ENCODE measurements at places on chromosomes 2 and 18.

- no peak for DNase-seq
These were observed 65.9 kb upstream of the SLC1A4 start for GRCh38 chr2:64923385-64923710.

GRCh38 chr2:153047220-153047619, 328.8 kb downstream of the ARL6IP6 start:
- no peak for DNase-seq

GRCh38 chr2:239096676-239097427, 249.0 kb downstream of the TWIST2 start:
- DNase-seq: no peak

DNA sequence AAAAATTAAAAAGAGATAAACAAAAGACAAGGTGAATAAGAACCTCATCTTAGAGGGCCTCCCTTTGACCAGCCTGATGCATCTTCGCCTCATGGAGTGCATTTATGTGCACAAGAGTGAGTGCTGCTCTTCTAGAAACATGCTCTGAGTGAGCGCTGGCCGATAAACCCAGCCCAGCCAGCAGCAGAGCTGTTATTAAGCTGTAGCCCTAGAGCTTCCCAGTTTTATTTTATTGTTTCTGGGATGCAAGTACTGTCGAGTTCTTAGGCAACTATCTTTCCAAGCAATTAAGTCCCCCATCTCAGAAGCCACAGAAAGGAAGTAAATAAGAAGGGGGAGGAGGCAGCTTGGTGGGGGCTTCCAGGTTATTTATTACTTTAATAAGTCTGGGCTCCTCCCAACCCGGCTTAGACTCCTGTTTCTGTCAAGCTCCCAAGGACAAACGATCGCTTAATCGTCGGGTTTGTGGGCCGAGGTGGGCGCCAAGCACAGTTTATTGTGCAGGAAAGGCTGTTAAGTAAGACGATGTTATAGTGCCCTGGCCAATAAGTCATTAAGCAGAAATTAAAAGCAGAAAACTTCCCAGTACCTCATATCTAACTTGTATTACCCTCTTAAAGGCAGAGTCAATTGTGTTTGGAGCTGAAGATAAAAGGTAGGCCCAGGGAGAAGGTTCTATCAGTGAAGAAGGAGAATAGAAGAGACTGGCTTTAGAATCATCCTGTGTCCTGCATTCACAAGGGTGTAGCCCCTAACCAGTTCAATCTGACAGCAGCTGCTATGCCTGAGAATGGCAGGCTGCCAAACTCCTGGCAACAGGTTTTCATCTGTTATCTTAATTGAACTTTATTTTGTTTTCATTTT, 176.3 kb downstream of the PIK3C3 start:
- no peak for DNase-seq

GRCh38 chr2:74860521-74860920, 26.6 kb downstream of the HK2 start:
- no peak for DNase-seq

- DNase-seq: no peak
These were observed 24.0 kb downstream of the CCDC85A start for GRCh38 chr2:56207760-56208159.

- DNase-seq: no peak
These were observed 215.3 kb downstream of the SEPTIN10 start for GRCh38 chr2:109398366-109399015.

GRCh38 chr2:134773335-134773734, 54.5 kb upstream of the TMEM163 start:
- no peak for DNase-seq

- DNase-seq: no peak
These were observed 209.2 kb upstream of the DCC start for GRCh38 chr18:52130624-52131301.

GRCh38 chr2:27288610-27289009, 6.4 kb downstream of the TRIM54 start:
- DNase-seq: no peak

DNA sequence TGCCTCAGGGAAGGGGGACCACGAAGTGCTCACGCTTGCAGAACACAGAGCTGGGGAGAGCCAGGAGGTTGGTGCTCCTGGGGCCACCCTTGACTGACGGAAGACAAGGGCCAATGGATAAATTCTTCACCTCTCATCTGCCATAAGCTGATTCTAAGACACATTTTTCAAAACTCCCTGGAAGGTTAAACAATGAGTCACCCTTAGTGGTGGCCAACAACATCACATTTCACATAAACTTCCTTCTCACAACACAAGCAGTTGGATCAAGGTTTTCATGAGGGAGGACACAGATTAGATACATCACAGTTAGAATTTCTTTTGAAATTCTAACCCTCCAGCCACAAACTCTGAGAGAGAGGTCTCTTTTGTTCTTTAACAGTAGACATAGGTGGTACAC, 713.6 kb upstream of the POU3F3 start:
- DNase-seq: no peak

GRCh38 chr2:168622559-168622958, 166.5 kb downstream of the CERS6 start:
- peak; percentile 71 for DNase-seq

- DNase-seq: no peak
These were observed 2.8 kb downstream of the TRPM8 start for GRCh38 chr2:233919938-233920337.

DNA sequence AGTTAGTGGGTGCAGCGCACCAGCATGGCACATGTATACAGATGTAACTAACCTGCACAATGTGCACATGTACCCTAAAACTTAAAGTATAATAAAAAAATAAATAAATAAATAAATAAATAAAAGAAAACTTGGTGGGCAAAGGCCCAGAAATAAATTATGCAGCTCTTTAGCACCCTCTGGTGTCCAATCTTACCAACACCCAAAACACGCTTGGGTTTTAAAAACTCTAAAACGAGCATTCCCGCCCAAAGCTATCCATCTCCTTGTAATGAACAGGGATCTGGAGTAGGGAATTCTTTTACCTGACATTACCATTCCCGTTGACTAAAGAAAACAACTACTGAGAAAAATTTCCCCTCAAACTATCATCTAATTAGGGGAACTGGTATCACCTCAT, 2005.9 kb upstream of the CELF4 start:
- peak; percentile 10 for DNase-seq

DNA sequence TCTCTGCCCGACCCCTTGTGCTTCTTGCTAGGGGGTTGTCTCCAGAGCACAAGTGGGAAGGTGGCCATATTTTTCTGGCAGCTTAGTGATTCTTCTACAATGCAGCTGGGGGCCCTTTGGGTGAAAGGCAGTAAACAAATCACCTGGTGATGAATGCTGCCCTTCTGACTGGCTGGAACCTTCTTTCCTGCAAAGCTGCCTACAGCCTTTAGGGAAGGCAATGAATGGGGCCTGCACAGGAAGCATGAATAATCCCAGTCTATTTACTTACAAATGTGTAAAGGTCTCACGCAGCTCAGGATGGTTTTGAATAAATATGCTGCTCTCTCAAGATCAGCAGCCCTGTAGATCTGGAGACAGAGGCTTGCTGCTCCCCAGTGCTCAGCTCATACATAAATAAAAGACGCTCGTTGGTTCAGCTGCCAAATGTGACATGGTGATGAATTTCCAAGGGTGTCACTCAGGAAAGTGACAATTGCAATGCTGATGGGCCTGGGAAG, 289.2 kb downstream of the TDRD15 start:
- DNase-seq: no peak

GRCh38 chr2:216215658-216216390, 106.7 kb downstream of the XRCC5 start:
- peak; percentile 59 for DNase-seq

- no peak for DNase-seq
These were observed 32.7 kb upstream of the MFF start for GRCh38 chr2:227292314-227292713.

DNA sequence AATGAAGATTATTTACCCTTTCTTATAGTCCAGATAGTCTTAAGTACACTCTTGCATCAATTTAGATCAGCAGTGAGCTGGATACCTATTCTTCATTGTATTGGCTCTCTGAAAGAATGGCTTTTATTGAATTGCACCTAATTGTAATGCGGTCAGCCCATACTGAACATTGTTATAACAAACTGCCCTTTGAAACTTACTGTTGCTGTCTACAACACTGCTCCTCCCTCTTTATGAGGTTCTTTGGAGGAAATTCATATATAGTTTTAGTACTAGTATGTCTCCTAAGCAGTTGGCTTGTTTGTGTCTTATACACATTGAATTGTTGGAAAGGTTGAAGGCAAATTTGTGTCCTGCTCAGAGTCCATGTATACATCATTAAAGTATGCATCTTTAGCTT, 66.5 kb upstream of the UGP2 start:
- DNase-seq: no peak

- DNase-seq: peak; percentile 7
These were observed 257.9 kb upstream of the ATP5MC3 start for GRCh38 chr2:175439416-175439815.

DNA sequence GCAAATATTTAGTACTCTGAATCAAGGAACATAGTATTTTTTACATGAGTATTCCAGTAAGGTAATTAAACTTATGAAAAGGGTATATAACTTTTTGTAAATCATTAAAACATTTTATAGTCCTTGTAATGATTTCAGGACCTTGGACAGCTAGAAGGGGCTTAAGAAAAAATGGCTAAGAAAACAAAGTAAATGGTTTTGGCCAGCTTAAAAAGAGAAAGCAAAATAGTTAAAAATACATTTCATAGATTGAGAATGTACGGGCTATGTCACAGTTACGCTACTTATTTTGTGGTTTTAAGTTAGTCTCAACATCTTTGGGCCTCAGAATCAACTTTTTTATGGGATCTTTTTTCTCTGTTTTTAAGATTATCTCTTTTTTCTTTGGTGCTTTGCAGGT, 26.7 kb downstream of the POLI start:
- no peak for DNase-seq

- no peak for DNase-seq
These were observed 61.8 kb downstream of the ARHGEF4 start for GRCh38 chr2:130898553-130898952.

GRCh38 chr2:206084439-206084869, 1.5 kb downstream of the INO80D start:
- peak; percentile 85 for DNase-seq

GRCh38 chr2:231987124-231987727, 25.7 kb downstream of the DIS3L2 start:
- DNase-seq: peak; percentile 42

DNA sequence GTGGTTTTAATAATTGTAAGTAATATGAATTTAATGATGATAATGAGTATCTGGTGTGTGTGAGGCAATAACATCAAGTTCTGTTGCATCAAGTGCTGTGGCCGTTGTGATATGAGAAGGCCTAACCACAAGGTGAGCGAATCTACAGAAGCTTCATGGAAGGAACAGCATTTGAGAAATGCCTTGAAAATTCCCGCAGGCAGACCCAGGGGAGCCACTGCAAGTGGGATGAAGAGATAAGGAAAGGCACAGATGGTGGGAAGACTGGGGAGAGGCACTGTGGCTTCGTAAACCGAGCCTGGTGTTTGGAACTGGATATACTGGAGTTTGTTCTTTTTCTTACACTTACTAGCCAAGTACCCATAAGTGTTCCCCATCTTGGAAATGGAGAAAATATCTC, 357.5 kb downstream of the PTPRM start:
- DNase-seq: no peak

- no peak for DNase-seq
These were observed 2.1 kb downstream of the AAK1 start for GRCh38 chr2:69641471-69641870.

- no peak for DNase-seq
These were observed 385.8 kb upstream of the TRIB2 start for GRCh38 chr2:12330916-12331315.

- no peak for DNase-seq
These were observed 276.6 kb downstream of the CMPK2 start for GRCh38 chr2:6589150-6589549.

DNA sequence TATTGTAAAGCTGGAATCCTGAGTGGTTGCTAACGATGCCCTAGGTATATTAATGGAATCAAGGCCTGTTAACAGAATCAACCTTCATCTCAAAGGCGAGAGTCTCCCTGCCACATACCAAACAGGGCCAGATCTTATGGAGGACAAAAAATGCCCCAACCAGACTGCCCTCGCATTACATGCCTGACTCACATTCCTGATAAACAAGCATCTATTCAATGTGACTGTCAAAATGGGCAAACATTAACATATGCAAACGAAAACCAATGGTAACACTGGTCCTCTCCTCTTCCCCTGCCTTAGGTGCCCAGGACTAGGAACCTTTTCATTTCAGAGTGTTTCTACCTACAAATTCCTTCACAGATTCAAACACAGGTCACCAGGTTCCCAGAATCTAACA, 83.4 kb downstream of the COL6A3 start:
- no peak for DNase-seq

DNA sequence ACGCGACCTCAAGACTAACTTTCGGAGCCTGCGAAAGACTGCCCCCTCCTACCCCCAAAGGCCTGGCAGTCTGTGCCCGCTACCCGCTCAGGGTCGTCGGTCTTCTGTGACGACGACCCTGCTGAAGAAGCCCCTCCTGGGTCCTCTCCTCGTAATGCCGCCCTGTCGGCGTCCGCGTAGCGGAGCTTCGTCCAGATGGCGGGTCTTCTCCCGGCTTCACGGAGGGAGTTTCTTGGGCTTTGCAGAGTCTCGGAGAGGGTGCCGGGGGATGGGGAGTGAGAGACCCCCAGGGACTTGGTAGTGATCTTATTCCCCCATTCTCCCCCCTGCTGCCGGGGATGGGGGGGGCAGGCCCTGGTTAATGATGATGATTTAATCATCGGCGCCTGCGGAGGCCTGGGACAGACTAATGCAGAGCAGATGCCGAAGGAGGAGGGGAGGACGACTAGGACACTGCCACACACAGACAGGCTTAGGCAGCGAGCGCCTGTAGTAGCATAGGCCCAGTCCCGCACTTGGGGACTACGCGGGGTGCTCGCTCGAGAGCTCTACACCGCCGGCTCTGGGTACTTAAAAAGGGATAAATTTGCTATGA, 528 bp upstream of the PCGF1 start:
- DNase-seq: no peak

DNA sequence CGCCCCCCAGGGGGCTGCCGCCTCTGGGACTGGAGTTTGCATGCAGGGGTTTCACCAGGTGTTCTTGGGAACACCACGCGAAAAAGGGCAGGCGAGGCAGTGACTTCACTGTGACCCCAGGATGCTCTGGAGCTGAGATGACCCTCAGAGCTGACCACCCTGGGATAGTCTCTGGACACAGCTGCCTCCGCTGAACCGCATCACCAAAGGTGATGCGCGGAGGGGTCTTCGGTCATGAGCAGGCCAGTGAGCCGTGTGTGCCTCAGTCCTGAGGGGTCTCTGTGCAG, 17.5 kb downstream of the GPR35 start:
- no peak for DNase-seq

DNA sequence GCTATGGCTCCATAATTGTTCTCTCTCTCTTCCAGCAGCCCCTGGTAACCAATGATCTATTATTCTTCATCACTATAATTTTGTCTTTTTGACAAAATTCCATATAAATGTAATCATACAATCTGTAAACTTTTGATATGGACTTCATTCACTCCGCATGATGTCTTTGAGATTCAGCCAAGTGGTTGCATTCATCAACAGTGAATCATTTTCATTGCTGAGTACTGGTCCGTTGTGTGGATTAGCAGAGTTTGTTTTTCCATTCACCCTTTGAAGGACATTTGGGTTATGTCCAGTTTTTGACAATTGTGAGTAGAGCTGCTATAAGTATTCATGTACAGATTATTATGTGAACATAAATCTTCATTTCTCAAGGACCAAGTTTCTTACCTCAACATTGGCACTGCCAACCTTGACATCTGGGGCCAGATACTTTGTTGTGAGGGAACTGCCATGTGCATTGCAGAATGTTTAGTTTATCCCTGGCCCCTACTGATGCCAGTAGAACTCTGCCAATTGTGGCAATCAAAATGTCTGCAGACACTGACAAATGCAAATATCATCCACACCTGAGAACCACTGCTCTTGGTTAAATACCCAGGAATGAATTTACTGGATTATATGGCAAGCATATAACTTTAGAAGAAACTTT, 48.4 kb upstream of the BCL2L11 start:
- no peak for DNase-seq
